Cardiac muscle cell (in vitro differentiated cells and primary cell): ENCODE measurements at places on chromosomes 5 and 9. TPM values are rescaled to one million over a fixed set of nuclear protein-coding genes. Genes with fewer than 3 reads are reported as not detected.

GRCh38 chr5:54062958-54063357, 247.4 kb downstream of the ARL15 start:
- H3K27me3 ChIP-seq: no peaks in the 10 kb centered on the region
- H3K36me3 ChIP-seq: no peaks in the 10 kb centered on the region
- no peak overlapping the region for H3K27ac ChIP-seq
- peak; percentile 92 for DNase-seq

IFNA13 gene
- total RNA-seq: not detected in 2 replicates

- no peaks in the 10 kb centered on the region for H3K36me3 ChIP-seq
- no peak overlapping the region for H3K4me3 ChIP-seq
Observed at GRCh38 chr5:93721071-93721470, 20.3 kb downstream of the POU5F2 start.

DNA sequence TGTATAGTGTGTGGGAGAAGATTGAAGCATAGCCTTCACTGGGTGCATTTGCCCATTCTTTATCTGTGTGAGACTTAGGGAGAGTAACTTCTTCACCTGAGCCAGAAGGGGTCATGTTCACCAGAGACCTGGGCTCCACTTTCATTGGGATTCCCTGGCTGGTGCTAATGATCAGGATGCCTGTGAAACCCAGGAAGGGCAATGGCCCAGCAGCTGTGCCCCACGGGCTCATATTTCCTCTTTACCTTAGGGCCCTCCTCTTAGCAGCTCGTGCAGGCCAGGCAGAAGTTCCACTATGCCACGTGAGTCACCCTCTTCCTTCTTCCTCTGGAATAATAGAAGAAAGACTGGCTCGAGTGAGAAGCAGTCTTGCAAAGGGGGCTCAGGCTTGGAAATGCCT, 5.0 kb downstream of the PPARGC1B start:
- peaks cover 14% of the 10 kb centered on the region for H3K27me3 ChIP-seq
- H3K36me3 ChIP-seq: no peaks in the 10 kb centered on the region
- no peaks in the 10 kb centered on the region for H3K4me1 ChIP-seq
- H3K27ac ChIP-seq: no peak overlapping the region
- no peak overlapping the region for H3K4me3 ChIP-seq

PLAC8L1 gene
- total RNA-seq: not detected in 2 replicates

DNA sequence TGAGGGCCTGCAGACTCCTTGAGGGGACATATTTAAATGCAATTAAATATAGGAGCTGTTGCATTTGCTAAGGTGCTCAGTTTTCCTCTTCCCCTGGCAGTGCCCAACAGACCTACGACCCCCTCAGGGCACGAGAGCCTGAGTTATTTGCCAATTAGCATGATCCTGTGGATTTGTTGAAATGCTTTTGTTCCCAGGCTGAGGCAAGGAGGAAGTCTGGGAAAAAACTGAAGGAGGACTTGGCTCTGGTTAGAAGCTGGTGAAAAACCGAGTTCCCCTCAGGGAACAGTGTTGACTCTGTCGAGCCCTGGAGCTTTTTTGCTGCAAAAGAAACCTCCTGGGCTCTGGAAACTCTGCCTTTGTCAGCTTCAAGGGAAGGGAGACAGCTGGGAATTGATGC, 103.6 kb upstream of the SHB start:
- no peaks in the 10 kb centered on the region for H3K36me3 ChIP-seq
- no peak overlapping the region for H3K4me3 ChIP-seq
- no peaks in the 10 kb centered on the region for H3K4me1 ChIP-seq
